ENCODE measurements at places on chromosomes 1 and 21. TPM values are rescaled to one million over a fixed set of nuclear protein-coding genes. Genes with fewer than 3 reads are reported as not detected.

The OR2L5 gene
- 0.44 TPM for total RNA-seq

The CELF3 gene
- total RNA-seq = not detected

The CCDC185 gene
- not detected for total RNA-seq

The FAM229A gene
- 8.8 TPM for total RNA-seq

The TAL1 gene
- 5.1 TPM for total RNA-seq

The AMY2A gene
- total RNA-seq = 1.3 TPM

The KCNE2 gene
- total RNA-seq = not detected

The PDC gene
- not detected for total RNA-seq

The KCNK1 gene
- total RNA-seq = 5.2 TPM

- H3K27me3 ChIP-seq = no peaks in the 10 kb centered on the region
- no peak for DNase-seq
- no peak overlapping the region for H3K4me3 ChIP-seq
- H3K36me3 ChIP-seq = peaks cover 3% of the 10 kb centered on the region
Observed at GRCh38 chr21:22363504-22363903, 1365.3 kb downstream of the NCAM2 start.

DNA sequence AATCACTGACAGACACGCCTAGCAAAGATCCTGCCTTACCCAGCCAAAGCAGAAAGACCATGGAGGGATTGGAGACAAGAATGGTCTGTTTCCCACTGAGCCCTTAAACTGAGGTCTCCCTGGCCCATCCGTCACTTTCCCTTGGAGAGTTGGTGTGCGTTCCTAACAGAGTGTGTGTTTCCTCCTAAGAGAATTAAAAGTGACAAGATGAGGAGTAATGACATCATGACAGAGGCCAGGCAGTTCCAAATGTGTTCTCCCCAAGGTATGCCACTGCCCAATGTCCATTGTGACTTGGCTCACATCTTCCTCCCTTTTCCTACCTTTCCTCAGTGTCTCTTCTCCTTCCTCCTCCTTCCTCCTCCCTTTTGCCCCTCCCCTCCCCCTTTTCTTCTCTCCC is 295.7 kb downstream of the SIPA1L2 start:
- H3K36me3 ChIP-seq = no peaks in the 10 kb centered on the region
- no peak overlapping the region for H3K27ac ChIP-seq
- H3K4me1 ChIP-seq = no peaks in the 10 kb centered on the region
- DNase-seq = no peak
- no peak overlapping the region for H3K4me3 ChIP-seq

DNA sequence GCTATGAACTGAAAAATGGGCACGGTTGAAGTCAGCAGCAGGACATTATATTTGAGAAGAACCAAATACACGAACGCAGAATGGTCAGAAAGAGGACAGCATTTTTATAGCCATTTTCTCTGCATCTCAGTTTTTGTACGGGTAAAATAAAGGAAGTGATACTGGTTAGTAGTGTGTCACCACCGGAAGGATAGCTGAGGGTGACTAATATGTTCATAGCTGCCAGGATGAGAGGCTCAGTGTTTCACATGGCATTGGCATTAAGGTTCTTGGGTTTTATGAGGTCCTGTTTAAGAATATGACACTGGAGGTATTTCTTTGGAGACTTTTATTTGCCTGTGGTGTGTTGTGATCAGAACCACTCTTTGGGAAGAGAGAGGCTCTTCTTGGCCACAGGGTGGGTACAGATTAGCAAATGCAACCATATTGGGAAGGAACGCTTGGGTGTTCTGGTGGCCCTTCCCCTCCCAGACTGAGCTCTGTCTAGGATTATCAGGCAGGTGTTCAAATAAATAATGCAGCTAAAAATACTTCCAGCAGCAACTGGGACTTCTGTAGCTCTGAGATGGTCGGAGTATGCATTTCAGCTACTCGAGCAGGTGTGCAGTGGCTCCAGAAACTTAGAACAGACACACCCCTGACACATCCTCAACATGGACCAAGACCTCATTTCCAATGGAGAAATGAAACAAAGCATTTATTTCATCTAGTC is 158.2 kb downstream of the PBX1 start:
- H3K27me3 ChIP-seq = no peaks in the 10 kb centered on the region
- H3K27ac ChIP-seq = no peak overlapping the region
- H3K36me3 ChIP-seq = no peaks in the 10 kb centered on the region
- no peak overlapping the region for H3K4me3 ChIP-seq

DNA sequence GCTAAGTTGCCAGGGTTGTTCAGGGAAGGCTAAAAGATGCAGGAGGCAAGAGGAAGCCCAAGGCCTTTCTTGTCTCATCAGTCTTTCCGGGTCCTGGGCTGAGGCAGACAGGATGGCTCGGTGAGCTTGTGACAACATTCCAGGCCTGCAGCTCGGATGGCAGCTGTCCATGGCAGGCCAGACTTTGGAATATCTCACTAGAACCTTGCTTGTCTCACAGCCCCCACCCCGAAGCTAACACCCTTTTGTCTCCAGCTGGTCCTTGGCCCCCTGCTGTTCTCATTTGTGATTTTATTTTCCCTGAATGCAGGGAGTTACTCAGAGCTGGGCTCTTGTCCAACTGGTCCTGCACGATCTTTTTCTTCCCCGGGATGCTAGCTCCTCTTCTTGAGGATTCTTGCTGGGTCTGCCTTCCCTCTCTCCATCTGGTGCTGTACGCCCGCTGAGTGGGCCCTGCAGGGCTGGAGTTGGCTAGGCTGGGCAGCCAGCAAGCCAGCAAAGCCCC is 477.2 kb upstream of the CAMK1G start:
- no peak overlapping the region for H3K27ac ChIP-seq
- H3K4me3 ChIP-seq = no peak overlapping the region
- H3K4me1 ChIP-seq = no peaks in the 10 kb centered on the region
- no peaks in the 10 kb centered on the region for H3K27me3 ChIP-seq

DNA sequence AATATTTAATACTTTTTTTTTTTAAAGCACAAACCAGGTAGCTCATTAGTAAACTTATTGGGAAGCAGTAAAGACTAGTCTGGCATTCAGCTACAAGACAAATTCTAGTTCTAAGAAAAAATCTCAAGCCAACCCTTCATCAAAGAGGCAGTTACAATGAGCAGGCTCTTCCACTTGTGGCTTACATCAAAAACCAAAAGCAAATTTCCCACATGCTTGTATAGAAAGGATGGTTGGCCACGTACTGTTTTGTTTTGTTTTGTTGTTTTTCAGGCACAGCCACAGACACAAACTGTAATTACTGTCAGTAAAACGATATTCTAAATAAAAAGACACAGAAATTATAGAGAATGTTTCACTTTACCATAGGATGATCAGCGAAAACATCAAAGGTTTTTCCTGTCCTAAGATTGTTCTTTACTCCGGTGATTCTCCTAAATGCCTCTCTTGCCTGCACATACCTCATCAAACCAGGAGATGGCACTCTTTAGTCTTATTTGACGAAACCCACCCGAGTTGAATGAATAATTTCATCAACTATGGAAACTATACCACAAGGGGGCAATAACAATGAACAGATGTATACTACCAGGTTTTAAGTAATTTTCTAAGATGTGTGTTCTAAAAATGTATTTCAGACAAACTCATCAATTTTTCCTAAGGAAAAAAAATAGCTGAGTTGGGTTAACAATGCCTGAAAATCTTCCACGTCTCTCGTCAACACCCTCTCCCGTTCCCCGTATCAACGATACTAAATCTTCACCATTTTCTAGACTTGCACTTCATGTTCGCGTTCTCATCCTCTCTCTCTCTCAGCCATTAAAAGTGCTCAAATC is 26.9 kb downstream of the RPL5 start:
- H3K27ac ChIP-seq = no peak overlapping the region
- H3K36me3 ChIP-seq = no peaks in the 10 kb centered on the region
- no peaks in the 10 kb centered on the region for H3K27me3 ChIP-seq
- H3K4me3 ChIP-seq = no peak overlapping the region
- no peaks in the 10 kb centered on the region for H3K4me1 ChIP-seq

DNA sequence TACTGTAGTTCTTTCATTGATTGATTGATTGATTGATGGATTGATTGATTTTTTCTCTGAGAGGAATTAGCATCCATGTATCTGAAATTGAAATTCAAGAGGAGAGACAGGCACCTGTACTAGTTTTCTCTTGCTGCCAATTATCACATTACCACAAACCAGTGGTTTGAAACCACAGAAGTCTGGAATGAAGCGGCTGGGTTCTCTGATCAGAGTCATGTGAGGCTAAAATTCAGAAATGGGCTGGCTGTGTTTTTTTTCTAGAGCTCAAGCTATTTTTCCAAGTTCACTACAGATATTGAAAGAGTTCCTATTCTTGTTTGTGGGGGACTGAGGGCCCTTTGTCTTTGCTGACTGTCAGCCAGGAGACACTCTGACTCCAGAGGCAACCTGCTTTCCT is 10.0 kb downstream of the NBPF3 start:
- no peaks in the 10 kb centered on the region for H3K36me3 ChIP-seq
- H3K27me3 ChIP-seq = no peaks in the 10 kb centered on the region
- H3K27ac ChIP-seq = no peak overlapping the region
- no peaks in the 10 kb centered on the region for H3K4me1 ChIP-seq

GRCh38 chr1:998745-998994 is 1.2 kb downstream of the HES4 start:
- peak overlapping the region; percentile 71 for H3K4me3 ChIP-seq
- H3K36me3 ChIP-seq = no peaks in the 10 kb centered on the region
- H3K27ac ChIP-seq = peak overlapping the region; percentile 98
- peaks cover 15% of the 10 kb centered on the region for H3K4me1 ChIP-seq

- H3K27me3 ChIP-seq = no peaks in the 10 kb centered on the region
- H3K4me1 ChIP-seq = no peaks in the 10 kb centered on the region
- no peaks in the 10 kb centered on the region for H3K36me3 ChIP-seq
- no peak overlapping the region for H3K4me3 ChIP-seq
- DNase-seq = no peak
Observed at GRCh38 chr1:243883551-243883950, 33.5 kb upstream of the AKT3 start.

DNA sequence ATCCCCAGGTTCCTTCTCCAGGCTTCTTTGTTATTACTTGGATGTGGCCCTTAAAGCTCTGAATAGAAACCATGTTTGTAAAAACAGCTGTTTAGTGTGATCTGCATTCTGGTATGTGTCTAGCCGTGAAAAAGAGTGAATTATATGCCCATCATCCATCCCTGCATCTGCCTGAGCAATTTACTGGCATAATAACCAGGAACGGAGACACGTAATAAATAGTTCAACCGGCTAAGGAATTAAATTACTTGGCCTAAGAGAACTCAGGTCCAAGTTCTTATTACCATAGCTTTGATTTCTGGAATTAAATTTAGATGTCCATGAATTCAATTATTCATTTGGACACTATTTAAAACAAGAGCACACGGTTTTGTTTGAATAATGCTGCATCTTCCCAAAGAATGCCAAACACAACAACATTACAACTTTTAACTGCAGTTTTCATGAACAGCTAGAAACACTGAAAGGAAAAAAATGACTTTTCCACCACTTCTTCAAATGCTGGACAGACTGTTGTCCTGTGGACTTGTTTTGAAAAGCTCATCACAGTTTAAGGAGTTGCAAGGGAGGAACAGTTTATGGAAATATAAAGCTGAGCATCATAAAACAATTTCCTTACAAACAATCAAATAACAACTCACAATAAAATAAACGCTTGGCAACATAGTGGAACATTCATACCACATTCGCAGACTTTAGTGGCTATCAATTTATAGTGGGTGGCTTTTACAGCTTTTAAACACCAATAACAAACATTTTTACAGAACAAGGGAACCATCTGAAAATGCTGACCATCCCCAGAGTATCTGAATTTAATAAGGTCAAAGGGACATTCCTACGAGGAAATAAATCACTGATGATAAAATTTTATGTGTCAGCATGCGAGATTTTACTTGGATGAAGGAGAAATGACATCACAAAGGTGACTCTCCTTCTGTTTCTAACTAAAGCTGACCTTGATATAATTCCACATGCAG is 144.7 kb downstream of the APP start:
- H3K27ac ChIP-seq = no peak overlapping the region
- no peak for DNase-seq
- no peaks in the 10 kb centered on the region for H3K36me3 ChIP-seq
- no peak overlapping the region for H3K4me3 ChIP-seq
- H3K27me3 ChIP-seq = no peaks in the 10 kb centered on the region

GRCh38 chr1:54885237-54885679 is 1.7 kb downstream of the DHCR24 start:
- H3K27ac ChIP-seq = peak overlapping the region; percentile 84
- no peaks in the 10 kb centered on the region for H3K27me3 ChIP-seq
- H3K36me3 ChIP-seq = no peaks in the 10 kb centered on the region

- no peaks in the 10 kb centered on the region for H3K36me3 ChIP-seq
- no peak for DNase-seq
- no peak overlapping the region for H3K4me3 ChIP-seq
- no peaks in the 10 kb centered on the region for H3K27me3 ChIP-seq
- H3K4me1 ChIP-seq = no peaks in the 10 kb centered on the region
Observed at GRCh38 chr1:231442735-231443134, 20.6 kb upstream of the EGLN1 start.

- H3K4me3 ChIP-seq = no peak overlapping the region
- no peaks in the 10 kb centered on the region for H3K36me3 ChIP-seq
- DNase-seq = no peak
- no peak overlapping the region for H3K27ac ChIP-seq
Observed at GRCh38 chr1:234781241-234782065, 171.5 kb upstream of the IRF2BP2 start.

DNA sequence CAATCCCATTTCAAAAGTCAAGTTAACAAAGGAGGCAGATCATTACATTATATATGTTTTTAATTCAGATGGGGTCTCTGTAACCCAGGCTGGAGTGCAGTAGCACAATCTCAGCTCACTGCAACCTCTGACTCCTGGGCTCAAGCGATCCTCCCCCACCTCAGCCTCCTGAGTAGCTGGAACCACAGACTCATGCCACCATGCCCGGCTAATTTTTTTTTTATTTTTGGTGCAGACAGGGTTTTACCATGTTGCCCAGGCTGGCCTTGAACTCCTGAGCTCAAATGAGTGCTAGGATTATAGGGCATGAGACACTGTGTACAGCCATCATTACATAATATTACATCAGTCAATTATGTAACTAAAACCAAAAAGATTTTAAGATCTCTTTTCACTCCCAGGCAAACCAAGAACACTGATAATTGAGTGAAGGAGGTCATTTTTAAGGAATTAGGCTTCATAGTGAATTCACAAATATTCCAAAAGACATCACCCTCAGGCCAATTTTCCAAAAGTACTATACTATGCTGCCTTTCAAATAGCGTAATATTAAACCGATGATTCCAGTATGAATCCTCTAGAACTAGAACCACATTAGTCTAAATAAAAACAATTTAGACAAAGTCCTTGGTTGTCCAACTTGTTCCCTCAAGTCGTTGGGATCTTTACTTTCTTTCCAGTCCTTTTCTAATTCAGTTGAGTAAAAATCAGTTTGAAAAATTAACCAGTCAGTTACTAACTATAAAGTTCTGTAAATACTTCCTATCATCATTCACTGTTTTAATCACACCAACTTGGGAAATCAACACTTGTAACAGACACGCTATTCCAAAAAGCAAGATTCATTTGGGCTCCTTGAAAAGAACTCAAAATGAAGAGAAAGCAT is 16.1 kb downstream of the TOMM20 start:
- no peaks in the 10 kb centered on the region for H3K27me3 ChIP-seq
- DNase-seq = no peak
- no peak overlapping the region for H3K27ac ChIP-seq
- H3K4me1 ChIP-seq = no peaks in the 10 kb centered on the region
